ENCODE measurements at places on chromosomes 7 and 10.

DNA sequence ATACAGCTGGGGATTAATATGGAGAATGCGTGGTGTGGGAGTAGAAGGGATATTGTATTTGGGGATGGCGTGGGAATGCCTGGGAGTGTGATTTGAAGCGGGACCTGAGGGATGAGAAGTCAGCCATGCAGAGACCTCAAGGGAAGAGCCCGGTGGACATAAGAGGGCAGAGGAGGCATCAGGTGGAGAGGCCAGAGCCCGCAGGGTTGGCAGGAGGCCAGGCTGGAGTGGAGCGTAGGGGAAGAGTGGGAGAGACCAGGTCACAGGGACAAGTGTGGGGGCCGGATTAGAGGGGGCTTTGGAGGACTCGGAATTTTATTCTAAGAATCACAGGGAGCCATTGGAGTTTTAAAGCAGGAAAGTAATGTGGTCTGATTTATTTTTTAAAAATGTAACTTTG is 2.0 kb downstream of the NDUFB2 start:
- no peak for DNase-seq

DNA sequence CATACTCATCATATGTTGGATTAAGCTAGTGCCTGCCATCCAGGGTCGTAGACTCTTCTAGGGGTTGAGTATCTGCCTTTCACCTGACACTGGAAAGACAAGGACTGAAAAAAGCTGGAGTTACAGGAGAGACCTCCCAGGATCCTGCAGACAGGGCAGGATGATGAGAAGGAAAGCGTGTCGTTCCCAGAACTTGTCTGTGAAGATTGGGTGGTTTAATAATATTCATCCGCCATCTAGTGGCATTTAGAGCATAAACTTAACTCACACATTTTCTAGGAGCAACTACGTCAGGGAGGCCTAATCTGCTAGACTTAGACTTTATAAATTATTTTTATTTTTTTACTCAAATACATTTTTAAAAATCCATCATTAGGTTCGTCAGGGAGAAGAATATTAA is 59.6 kb downstream of the ADRB1 start:
- peak; percentile 37 for DNase-seq

DNA sequence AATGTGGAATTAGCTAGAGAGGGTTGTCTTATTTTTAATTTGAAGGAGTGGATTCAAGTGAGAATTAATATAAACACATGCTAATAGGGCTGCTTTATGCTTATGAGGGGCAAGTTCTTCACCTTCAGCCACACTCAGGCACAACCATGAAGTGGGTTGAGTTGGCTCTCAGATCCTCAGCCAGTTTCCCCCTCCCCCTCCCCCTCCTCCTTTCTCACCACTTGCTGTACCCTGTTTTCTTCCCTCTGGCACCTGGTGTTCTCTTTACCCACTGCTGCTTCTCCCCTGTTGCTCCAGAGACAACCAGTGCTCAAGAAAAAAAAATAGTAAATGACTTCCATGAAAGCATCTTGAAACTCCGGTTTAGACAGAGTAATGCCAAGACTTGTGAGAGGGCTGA is 1083.3 kb downstream of the CNTNAP2 start:
- no peak for DNase-seq

DNA sequence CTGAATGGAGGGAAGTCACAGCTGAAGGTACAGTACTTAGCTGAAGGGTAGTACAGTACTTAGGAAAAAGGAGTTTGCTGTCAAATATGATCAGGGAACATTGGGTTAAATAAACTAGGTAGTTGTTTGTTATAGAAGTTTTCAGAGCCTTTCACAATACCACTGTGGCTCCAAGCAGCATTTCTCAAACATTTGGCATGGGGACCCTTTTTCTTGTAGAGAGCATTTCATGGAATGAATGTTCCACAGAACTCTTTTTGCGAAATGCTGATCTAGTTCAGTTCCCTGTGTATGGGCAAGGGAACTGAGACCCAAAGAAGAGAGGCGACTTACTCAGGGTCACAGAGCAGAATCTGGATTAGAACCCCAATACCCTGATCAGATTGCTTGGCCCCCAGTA is 31.5 kb upstream of the DDX50 start:
- no peak for DNase-seq

GRCh38 chr7:38775506-38776175 is 133.3 kb downstream of the VPS41 start:
- DNase-seq: no peak

- peak; percentile 18 for DNase-seq
Observed at GRCh38 chr7:97506728-97507127, 225.2 kb upstream of the TAC1 start.

DNA sequence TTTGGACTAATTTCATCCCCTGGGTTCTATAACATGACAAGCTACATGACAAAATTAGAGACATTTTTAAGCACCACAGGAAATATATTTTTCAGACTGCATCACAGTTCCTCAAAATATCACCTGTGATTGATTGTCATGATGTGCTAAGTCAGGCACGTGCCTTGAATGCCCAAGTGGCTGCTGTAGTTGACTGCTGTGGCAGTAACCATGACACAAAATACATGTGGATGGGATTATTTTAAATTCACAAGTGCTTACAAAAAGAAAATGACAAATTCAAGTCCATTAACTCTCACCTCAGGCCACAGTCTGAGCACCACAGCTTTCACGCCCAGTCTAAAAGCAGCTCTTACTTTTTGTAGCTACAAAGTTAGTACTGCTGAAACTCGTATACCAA is 45.5 kb downstream of the TNPO3 start:
- DNase-seq: no peak

DNA sequence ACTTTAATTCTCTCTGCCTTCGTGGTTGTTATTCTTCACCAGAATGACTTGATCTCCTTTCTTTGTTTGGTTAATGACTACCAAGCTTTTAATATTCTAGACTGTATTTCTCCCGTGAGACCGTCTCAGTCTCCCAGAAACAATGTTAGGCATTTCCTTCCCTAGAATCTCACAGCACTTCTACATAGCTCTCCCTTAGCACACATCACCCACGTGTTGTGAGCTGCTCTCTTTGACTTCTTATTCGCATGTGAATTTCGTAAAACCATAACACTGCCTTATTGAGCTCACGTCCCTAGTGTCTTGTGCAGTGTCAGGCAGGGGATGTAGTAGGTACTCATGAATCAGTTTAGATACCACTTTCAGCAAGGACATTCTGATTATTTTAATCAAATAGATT is 57.5 kb upstream of the MGAM2 start:
- DNase-seq: no peak

All from CD4-positive, alpha-beta T cell treated with Interleukin-4 for 4 hours (primary cell).